ENCODE measurements at places on chromosomes 7 and 10.

DNA sequence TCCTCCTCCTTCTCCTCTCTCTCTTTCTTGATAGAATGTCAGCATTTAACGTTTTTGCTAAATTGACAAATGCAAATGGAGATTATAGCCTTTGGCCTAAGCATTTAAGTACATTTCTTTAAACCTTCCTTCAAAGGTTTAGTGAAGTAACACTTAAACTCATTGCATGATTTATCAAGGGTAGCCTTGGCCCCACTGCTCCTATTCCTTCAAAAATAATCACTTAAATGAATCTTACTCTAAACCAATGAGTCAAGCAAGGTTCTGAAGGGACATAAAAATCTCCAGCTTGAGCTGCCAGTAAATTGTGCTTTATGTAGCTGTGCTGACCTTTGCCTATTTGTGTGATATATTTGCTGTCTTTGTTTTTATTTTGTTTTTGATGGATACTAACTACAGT, 358.5 kb upstream of the AKR1E2 start:
- DNase-seq = no peak

- no peak for DNase-seq
These were observed 20.2 kb downstream of the DPYSL4 start for GRCh38 chr10:132206806-132207535.

DNA sequence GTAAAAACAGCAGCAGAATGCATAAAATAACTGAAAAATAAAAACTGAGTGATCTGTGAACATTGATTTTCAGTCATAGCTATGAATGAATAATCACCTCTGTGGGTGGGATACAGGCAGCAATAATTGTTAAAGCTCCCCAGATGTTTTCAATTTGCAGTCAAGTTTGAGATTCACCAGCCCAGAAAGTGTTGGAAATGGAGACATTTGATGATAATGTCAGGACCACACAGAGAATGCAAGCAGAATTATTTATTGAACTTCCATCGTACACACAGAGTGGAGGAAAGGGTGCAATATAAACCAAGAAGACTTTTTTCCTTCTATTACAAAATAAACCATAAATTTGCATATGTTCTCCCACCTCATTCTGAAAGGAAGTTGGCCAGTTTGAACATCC, 601.7 kb downstream of the ANKRD7 start:
- no peak for DNase-seq

DNA sequence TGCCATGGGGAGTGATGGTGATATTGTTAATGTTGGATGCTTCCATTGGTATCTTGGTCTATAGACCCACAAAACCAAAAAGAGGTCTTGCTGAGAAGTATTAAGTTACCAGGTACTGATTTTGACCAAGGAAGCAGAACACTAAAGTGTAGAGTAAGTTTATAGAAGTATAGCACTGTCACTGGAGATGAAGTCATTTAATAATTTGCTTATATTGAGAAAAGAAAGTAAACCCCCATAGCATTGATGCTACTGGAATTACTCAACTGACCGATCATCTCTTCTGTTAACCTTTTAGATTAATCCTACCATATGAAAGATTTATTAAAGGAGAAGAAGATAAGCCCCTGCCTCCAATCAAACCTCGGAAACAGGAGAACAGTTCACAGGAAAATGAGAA, 183.2 kb downstream of the RTKN2 start:
- no peak for DNase-seq

DNA sequence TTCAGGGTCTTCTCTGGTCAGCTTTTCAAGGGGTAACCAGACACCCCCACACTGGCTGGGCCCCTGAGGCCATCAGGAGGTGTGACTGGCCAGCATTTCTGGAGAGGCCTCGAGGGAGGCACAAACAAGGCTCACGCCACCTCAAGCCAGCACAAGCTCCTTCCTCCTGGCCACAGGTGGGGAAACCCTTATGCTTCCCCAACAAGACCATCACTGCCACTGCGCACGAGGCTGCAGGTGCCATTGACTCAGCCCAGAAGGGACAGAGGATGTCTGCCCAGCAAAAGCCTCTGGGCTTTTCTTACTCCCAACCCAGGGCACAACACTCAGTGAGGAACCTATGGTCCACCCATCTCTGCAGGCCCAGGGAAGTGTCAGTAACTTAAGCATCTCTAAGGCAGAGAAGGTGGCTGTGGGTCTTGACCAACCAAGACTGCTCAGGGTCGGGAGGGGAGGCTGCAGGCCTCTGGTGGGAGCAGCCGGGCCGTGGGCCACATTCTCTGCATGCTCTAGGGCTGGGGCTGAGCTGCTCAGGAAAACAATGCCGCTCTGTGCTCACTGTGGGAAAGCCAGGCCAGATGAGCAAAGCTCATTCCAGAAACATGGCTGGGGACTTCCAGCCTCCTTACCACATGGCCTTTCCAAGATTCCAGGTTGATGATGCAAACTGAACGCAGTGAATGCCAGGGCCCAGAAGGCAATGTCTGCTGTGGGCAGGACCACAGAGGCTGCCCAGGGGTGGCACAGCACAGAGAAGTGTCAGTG, 24.2 kb upstream of the RASSF4 start:
- DNase-seq = no peak

- DNase-seq = no peak
These were observed 190.9 kb downstream of the REEP3 start for GRCh38 chr10:63711867-63712716.

DNA sequence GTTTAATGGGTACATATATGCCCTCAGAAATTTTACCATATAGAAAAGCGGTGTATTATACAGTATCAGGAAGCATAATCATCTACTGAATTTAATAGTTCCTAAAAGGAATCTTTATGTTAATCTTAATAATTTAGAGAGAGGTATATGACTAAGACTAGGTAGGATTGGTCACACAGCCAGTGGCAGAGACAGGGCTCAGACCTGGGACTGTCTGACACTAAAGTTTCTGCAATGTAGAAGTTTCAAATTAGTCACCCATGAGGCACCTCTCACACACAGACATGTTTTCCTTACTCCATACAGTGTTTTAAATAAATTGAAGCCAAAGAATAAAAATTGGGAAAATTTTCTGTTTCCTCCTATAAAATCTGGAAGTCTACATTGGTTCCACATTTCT, 72.8 kb upstream of the ADRA2A start:
- no peak for DNase-seq

- no peak for DNase-seq
These were observed 32.9 kb downstream of the ABLIM1 start for GRCh38 chr10:114624951-114625780.

- no peak for DNase-seq
These were observed 253.1 kb downstream of the GRID1 start for GRCh38 chr10:86113501-86113900.

DNA sequence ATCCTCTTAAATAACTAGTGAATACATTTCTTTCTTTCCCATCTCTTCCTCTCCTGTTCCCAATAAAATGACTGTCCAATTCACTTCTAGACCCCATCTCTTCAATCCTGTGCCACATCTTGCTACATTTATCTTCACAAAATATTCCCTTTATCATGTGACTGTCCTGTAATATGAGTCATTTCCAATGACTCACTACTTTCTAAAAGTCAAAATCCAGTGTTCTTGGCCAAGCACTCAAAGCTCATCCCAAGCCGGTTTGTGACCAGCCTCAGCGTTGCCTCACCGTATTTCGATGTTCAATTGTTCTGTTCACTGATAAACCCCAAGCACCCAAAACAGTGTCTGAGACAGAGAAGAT, 104.7 kb downstream of the PARD3 start:
- no peak for DNase-seq

DNA sequence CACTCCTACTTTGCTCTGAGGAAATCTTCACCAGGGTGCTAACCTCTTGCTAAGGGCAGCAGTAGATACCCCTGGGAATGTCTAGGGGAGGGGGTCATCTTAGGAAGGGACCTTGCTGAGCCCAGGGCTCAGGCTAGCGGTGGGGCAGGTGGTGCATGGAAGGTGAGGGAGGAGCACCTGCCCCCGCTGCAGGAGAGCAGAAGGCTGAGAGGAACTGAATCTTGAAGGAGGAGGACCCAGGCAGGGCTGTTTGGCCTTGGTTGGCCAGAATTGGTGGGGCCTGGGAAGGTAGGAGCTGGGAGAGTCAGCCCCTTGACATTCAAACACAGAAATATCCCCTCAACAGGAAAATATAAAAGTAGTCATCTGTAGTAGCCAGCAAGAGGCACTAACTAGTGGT, 7.0 kb downstream of the CALHM3 start:
- no peak for DNase-seq

GRCh38 chr10:75492173-75492925, 60.9 kb downstream of the LRMDA start:
- DNase-seq = no peak

DNA sequence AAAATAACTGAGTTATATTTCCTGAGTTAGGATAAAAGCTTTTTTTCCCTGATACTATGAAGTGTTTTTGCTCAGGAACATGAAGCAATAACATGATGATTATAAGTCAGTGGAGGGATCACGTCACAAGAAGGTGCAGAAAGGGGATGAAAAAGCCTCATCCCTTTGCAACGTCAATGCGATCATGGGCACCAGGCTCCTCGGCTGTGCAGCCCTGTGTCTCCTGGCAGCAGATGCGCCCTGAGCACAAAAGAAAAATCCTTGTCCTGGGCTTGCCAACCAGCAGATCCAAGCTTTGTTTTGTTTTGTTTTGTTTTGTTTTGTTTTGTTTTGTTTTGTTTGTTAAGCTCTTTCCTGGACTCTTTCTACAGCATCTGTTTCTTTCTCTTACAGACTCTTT, 103.5 kb upstream of the PRSS1 start:
- no peak for DNase-seq

DNA sequence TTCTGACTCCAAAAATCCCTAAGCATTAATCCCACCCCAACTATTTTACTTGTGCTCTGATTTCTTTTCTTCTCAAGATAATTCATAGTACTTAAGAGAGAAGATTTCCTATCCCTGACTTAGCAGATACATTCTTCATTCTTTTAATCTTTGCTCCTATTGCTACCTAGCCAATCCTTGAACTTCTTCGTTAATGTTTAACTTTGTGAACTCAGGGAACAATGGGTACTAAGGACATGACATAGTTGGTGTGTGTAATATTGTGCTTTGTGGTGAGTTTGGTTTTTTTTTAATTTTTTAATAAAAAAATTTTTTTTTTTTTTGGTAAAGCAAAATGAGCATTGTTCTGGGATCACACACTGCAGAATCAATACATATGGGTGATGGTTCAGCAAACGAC, 166.2 kb downstream of the CHCHD3 start:
- no peak for DNase-seq

- DNase-seq = no peak
These were observed 31.5 kb downstream of the PHF14 start for GRCh38 chr7:11005202-11005601.

DNA sequence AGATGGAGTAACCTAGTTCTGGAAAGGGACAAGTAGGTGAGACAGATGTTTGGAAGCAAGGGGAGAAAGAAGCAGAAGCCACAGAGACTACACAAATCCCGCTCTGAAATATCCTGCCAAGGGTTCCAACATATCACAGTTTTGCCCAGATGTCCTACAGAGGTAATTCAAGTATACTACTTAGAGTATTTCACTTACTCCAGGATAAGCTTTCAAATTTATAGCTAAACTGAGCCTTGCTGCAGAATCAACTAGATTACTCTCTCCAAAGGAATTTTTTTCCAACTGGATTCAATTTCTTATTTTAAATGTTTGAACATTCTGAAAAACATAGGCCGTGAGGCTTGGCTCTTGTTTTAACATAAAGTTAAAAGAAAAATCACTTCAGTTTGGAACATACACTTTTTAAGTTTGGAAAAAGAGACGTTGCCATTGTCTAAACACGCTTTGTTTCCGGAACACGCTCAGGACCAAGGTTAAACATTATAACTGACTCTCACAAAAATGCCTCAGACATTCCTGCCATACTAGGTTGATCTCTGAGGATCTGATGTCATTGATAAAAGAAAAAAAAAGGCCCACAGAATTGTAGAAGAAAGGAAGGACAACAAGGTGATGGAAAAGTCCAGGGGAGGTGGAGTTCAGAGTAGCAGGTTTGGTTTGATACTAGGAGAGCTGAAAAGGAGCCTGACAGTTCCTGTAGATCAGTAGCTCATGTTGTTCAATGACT, 74.8 kb downstream of the FAM185A start:
- no peak for DNase-seq

DNA sequence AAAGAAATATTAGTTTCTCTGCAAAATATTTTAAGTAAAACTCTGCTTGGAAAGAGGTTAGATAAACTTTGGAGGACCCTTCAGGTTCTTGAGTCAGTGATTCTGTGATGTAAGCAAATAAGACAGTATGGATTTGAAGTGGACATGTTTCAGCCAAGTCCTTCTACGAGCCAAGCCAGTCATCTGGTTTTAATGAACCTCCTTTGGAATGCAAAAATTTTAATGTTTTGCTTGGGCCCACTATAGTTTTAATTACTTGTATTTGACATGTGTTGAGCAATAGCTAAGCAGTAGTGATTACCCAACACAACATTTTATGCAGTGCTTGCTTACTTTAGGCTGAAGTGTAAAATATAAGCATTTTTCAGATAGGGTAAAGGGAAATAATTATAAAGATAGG, 296.3 kb upstream of the SEMA3D start:
- DNase-seq = no peak

- DNase-seq = no peak
These were observed 1098.5 kb upstream of the LRRTM3 start for GRCh38 chr10:65827359-65827758.

DNA sequence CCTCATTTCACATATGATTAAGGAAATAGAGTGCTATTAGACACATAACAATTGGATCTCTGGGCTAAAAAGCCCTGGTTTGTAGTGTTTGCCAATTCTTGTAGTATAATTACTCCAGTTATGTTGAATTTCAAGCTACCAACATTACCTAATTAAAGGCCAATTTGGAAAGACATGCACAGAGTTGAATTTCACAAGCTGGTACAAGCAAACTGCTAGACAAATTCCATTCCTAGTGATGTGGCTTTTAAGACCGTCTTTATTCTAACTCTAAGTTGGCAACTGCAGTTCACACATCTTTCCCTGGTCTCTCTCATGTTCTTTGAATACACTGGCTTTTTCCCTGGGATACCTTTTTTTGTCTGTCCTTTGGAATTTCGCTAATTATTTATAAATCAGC, 384.1 kb upstream of the CNTNAP2 start:
- no peak for DNase-seq

DNA sequence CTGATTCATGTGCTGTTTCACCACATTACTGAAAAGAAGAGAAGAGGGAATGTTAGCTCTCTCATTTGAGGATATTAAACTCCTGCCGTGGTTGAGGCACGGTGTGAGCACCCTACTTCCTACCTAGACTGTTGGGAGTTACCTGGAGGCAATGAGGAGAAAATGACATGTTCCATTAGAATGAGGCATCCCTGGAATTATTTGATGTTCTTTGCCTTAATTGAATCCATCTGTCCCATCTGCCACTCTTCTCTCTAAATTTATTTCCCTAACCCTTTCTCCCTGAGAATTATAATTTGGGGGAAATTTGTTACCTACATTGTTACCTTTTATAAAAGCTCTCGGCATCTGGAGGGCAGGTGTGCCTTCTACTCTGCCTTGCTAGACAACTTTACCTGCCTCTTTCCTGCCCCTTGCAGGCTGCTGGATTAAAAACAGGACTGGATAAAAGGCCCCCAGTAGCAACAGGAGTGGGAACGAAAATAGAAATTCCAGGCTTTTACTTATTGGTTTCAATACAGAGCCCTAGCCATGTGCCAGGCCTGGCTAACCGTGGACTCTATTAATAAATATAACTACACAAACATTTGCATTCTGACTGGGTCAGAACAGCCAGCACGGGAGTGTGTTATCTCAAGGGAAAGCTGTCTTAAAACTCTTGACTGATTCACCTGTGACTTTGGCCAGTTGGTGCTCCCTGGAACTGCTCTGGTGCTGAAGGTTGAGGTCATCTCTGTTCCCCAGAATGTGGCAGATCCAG, 4.4 kb upstream of the ATXN7L1 start:
- no peak for DNase-seq

GRCh38 chr10:71478173-71478572, 81.5 kb downstream of the CDH23 start:
- no peak for DNase-seq

GRCh38 chr7:604884-605531, 85.4 kb upstream of the PDGFA start:
- peak; percentile 78 for DNase-seq
